Mesenchymal stem cell (in vitro differentiated cells and primary cell): ENCODE measurements at places on chromosomes 2 and 18.

- H3K27ac ChIP-seq = no peak overlapping the region
- H3K27me3 ChIP-seq = no peaks in the 10 kb centered on the region
- H3K4me1 ChIP-seq = peaks cover 2% of the 10 kb centered on the region
- no peaks in the 10 kb centered on the region for H3K36me3 ChIP-seq
- H3K4me3 ChIP-seq = no peak overlapping the region
These were observed 14.0 kb upstream of the CD226 start for GRCh38 chr18:69961718-69962117.

DNA sequence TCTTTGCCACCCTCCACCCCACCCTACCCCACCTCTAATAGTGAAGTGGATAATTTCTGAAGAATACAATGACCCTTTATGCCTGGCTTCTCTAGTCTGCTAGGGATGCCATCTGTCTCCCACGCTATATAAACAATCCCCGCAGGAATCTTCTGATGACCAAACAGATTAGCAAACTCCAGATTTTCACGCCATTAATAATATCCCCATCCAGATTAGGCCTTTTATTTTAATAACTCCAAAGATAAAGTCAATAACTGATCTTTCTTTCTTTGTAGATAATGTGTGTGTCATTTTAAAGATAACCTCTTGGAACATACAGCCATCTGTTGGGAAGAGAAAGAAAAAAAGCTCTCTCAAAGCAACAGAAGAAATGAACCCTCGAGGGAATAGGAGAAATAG is 47.9 kb upstream of the CCDC150 start:
- peaks cover 3% of the 10 kb centered on the region for H3K36me3 ChIP-seq
- H3K27ac ChIP-seq = no peak overlapping the region
- DNase-seq = no peak
- peaks cover 5% of the 10 kb centered on the region for H3K4me1 ChIP-seq

DNA sequence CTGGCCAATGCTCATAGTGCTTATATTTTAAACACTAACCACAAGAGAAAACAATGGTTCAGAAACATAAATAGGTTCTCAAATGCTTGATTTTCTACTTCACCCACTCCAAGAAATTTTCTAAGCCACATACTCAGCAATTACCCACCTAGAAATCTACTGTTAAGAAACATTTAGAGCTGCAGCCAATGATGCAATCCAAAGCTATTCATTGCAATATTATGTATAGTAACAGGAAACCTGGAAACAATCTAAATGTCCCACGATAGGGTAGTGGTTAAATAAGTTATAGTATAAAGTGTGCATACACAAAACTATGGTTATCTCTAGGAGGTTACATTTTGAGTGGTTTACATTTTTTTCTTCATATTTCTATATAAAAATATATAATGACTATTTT is 5.7 kb downstream of the FAM237A start:
- no peak overlapping the region for H3K4me3 ChIP-seq
- no peak for DNase-seq
- H3K4me1 ChIP-seq = no peaks in the 10 kb centered on the region
- H3K27ac ChIP-seq = no peak overlapping the region
- H3K27me3 ChIP-seq = no peaks in the 10 kb centered on the region
- H3K36me3 ChIP-seq = no peaks in the 10 kb centered on the region

DNA sequence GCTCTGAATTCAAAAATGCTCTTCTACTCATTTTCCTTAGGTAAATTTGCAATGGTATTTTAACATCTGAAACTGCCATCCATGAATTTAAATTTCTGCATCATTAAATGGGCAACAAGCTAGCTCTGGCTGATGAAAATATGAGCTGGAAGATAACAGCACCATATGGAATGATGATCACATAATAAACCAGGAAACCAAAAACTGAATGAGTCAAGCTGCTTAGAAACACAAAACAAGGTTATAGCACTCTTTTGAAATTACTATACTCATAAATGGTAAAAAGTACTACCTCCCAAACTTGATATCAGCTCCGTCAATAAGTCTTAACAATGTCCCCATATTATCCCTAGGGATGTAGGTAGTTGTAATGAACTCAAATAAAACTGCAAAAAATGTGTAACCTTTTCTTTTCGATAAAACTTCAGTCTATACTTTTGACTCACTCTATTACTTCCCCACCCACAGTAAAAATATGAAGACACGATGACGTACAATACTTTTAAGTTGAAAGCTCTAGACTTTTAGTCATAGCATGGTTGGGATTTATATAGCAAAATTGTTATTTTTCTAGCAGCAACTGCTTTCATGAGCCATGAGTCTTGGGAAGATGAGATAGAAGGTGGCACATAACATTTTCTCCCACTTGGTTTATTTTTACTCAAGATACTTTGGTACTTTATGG is 396.7 kb downstream of the CDH2 start:
- no peaks in the 10 kb centered on the region for H3K4me1 ChIP-seq
- H3K27me3 ChIP-seq = no peaks in the 10 kb centered on the region
- no peak overlapping the region for H3K4me3 ChIP-seq
- no peaks in the 10 kb centered on the region for H3K36me3 ChIP-seq

- H3K27me3 ChIP-seq = no peaks in the 10 kb centered on the region
- peaks cover 13% of the 10 kb centered on the region for H3K4me1 ChIP-seq
- no peak overlapping the region for H3K27ac ChIP-seq
- H3K36me3 ChIP-seq = peaks cover 25% of the 10 kb centered on the region
These were observed 256.6 kb upstream of the RASGRP3 start for GRCh38 chr2:33219850-33220275.

GRCh38 chr2:156864325-156864724 is 393.2 kb upstream of the GALNT5 start:
- H3K4me3 ChIP-seq = no peak overlapping the region
- no peaks in the 10 kb centered on the region for H3K27me3 ChIP-seq
- no peak overlapping the region for H3K27ac ChIP-seq
- no peaks in the 10 kb centered on the region for H3K4me1 ChIP-seq
- no peaks in the 10 kb centered on the region for H3K36me3 ChIP-seq

GRCh38 chr18:55996717-55997116 is 408.7 kb upstream of the TCF4 start:
- no peak overlapping the region for H3K27ac ChIP-seq
- H3K27me3 ChIP-seq = no peaks in the 10 kb centered on the region
- H3K4me3 ChIP-seq = no peak overlapping the region
- DNase-seq = no peak

DNA sequence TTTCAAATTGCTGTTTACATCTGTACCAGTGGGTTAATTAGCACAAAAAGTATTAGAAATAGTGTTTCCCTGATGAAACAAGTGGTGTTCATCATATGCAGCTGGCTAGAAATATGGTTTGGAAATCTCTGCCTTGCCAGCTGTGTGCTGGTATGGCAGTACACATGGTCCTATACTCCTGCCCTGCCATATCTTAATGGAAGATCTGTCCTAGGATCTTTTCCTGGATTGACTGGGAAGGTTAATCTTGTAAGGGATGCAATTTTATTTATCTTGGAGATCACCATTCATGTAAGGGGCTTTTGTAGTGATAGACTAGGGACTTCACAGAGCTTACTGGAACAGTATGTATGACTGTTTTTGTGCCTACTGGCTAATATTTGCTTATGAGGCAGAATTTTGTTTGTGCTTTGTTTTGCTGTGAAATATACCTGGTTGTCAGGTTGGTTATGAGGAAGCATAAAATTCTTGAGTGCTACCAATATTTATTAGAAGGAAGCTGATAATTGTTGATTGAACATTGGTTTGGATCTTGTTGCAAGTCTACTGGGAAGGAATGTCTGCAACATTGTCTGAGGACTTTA is 73.5 kb downstream of the GULP1 start:
- DNase-seq = no peak
- no peak overlapping the region for H3K27ac ChIP-seq
- H3K4me1 ChIP-seq = peaks cover 2% of the 10 kb centered on the region
- no peaks in the 10 kb centered on the region for H3K36me3 ChIP-seq
- H3K4me3 ChIP-seq = no peak overlapping the region
- no peaks in the 10 kb centered on the region for H3K27me3 ChIP-seq

DNA sequence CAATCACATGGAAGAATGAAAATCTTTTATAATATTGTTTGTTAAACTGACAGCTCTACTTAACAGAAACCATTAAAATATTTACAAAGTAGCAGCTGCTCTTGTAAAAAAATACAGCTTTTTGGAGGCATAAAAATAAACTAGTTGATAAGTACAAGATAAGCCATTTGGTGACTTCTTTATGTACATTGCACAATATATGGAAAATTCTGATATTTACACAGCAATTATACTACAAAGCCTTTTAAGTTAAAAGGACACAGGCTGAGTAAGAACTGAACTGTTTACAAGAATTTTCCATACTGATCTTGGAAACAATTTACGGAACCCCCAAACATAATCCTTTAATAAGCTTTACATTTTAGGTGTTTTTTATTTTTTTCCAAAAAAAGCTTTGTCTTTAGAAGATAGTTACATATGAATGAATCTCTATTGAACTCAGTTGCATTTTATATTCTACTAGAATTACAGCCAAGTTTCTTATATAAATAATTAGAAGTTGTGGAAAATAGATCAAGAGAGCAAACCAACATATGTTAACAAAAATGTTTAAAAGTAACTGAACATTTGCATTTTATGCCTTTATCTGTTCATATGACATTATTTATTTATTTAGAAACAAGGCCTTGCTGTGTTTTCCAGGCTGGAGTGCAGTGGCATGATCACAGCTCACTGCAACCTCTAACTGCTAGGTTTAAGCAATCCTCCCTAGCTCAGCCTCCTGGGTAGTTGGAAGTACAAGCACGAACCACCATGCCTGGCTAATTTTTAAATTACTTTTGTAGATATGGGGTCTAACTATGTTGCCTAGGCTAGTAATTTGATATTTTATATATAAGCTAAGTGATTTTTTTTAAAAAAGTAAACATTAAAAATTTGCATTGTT is 142.5 kb downstream of the OTX1 start:
- no peak overlapping the region for H3K4me3 ChIP-seq
- no peaks in the 10 kb centered on the region for H3K27me3 ChIP-seq
- DNase-seq = no peak
- H3K27ac ChIP-seq = no peak overlapping the region
- no peaks in the 10 kb centered on the region for H3K36me3 ChIP-seq

DNA sequence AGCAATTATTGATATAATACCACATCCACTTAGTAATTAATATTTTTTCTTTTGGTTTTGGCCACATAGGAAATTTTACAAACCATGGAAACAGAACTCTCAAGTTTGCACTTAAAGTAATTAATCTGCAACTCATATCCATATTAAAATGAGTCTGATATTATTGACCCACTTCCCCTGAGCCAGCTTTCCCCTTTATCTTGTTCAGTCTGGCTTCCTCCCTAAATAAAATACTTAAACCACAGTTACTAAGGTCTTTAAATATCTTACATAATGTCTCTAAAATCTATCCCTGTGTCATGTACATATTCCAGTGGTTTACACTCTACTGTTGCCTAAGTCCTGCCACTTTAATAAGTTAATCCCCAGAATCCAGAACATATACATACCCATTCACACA is 564.9 kb upstream of the FSHR start:
- no peak for DNase-seq
- no peaks in the 10 kb centered on the region for H3K27me3 ChIP-seq
- H3K4me1 ChIP-seq = no peaks in the 10 kb centered on the region
- H3K36me3 ChIP-seq = no peaks in the 10 kb centered on the region
- no peak overlapping the region for H3K27ac ChIP-seq
- no peak overlapping the region for H3K4me3 ChIP-seq
